ENCODE measurements at places on chromosomes 1 and 21.

DNA sequence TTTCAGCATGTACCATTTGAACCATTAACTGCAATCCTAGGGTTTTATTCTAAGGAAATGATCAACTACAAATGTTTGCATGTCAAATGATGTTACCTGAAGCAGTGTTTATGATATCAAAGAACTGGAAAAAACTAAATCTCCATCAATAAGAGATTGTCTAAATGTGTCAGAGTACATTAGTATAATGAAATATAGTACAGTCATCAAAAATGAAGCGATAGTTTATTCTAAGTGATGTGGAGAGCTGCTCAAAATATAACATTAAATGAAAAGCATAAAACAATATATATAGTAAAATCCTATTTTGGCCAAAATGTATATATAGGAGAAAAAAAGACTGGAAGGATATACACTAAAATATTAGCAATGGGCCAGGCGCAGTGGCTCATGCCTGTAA is 24.0 kb downstream of the AKNAD1 start:
- no peak for DNase-seq

GRCh38 chr1:10940451-10940804 is 72.0 kb upstream of the TARDBP start:
- no peak for DNase-seq

DNA sequence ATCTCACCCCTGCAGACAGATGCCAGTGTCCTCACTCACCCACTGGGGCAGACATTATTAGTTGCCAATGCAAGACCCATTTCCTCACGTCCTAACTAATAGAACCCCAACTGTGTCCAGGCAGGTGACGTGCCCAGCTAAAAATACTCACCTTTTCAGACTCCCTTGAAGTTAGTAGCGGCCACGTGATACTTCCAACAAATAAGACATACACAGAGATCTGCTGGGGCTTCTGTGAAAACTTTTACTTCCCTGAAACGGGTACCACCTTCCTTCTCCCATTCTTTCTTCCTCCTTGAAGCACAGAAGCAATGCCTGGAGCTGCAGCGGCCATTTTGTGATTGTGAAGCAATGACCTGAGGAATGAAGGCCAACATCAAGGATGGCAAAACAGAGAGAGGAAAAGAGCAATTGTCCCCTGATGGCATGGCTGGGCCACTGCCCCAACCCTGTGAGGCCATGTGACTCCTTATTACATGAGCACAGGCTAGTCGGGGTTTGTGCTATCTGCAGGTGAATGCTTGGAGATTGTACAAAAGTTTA is 74.4 kb upstream of the TMPRSS2 start:
- DNase-seq: no peak

DNA sequence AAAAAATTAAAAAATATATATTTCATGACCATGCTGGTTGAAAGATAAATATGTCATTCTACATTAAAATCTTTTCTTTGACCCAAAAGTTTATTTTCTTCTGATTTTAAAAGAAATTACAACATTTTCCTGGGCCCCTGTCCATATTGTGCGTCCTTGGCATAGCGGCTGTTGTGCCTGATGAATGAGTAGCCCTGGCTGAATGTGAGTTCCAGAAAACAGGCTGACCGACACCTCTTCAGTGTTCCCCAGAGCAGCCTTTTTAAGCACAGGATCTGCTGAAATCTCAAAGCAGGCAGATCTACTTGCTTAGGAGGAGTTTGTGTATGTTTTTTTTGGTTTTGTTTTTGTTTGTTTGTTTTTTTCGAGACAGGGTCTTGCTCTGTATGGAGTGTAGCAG is 19.7 kb downstream of the KIAA1614 start:
- DNase-seq: no peak

DNA sequence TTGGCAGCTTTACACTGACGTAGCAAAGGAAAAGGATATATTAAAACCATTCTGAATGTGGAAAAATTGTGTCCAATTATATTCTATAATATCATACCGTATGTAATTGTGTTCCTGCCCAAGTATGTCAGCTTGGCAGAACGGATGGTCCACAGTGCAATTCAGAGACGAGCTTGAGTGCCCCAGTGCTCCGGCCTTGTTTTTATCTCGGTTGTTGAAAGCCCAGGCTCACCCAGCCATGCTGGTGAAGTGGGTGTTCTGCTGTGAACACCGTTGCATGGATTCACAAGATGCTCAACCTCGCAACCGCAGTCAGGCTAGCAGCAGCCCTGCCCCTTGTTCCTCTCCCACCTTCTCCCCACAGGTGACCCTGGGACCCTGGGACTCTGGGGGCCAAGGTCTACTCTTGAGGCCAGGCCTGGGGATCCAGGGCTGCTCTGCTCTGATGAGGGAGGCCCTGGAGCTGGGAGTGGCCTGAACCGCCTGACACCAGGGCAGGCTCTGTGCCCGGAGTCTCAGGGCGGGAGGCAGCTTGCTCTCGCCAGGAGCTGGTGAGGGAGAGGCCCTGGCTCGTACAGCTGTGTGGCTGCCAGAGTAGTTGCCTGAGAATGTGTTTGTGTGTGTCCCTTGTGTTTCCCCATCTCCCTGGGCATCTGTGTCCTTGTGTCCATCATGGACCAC is 11.2 kb downstream of the PTPRF start:
- DNase-seq: no peak

DNA sequence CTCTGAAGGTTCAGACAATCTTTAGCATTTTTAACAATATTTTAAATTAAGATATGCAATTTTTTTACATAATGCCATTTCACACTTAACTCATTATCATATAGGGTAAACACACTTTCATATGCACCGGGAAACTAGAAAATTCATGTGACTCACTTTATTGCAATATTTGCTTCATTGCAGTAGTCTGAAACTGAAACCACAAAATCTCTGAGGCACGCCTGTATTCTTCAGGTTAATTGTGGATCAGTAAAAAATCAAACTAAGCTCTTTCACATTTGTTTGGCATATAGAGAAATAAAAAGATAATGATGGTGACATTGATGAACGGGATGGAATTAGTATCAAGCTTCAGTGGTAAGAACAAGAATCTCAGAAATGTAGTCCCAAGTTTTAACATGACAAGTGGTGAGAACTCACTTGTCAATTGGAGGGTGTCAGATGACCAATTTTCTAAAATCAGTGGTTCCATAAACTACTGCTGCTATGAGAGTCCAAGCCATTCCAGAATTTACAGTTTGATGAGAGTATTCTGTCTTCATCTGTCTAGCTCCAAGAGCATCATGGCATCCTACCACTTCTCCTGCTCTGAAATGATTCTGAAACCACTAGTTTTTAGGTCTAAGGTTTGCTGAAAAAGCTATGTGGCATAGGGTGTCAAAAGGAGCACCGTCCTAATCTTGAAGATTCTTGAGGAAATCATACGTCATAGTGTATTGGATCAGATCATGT is 281.0 kb downstream of the PTPRC start:
- DNase-seq: no peak

- no peak for DNase-seq
Observed at GRCh38 chr1:4267381-4268261, 367.5 kb upstream of the C1orf174 start.

DNA sequence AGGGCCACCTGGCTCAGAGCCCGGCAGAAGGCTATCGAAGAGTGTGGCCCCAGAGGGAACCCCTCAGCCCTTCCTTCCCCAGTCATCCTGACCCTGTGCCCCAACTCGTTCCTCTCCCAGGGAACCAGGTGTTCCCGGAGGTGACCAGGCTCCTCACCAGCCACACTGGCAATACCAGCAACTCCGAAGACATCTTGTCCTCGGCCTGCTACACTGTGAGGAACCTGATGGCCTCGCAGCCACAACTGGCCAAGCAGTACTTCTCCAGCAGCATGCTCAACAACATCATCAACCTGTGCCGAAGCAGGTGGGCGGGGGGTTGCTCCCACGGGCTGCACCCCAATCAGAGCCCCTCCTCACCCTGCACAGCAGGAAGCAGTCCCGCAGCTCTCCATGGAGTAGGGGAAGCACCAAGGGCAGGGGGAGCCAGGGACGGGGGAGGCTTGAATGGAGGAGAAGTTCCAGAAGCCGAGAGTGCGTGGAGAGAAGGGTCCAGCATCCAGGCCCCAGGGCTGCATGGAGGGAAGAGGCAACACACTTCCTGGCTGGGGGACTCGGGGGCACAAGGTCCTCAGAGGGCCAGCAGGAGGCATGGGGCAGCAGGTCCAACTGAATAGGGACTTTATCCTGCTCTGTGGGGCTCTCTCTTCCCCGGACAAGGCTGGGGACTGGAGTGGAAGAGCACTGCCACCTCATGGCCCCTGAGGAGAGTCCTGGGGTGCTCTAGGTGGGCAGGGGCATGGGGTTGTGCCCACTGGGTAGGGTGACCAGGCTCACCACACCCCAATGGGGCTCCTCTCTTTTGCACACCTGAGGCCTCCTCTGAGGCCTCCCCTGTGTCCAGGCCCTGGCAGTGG is 41.7 kb downstream of the PKP1 start:
- no peak for DNase-seq

- DNase-seq: no peak
Observed at GRCh38 chr1:185935360-185935759, 201.2 kb downstream of the HMCN1 start.

DNA sequence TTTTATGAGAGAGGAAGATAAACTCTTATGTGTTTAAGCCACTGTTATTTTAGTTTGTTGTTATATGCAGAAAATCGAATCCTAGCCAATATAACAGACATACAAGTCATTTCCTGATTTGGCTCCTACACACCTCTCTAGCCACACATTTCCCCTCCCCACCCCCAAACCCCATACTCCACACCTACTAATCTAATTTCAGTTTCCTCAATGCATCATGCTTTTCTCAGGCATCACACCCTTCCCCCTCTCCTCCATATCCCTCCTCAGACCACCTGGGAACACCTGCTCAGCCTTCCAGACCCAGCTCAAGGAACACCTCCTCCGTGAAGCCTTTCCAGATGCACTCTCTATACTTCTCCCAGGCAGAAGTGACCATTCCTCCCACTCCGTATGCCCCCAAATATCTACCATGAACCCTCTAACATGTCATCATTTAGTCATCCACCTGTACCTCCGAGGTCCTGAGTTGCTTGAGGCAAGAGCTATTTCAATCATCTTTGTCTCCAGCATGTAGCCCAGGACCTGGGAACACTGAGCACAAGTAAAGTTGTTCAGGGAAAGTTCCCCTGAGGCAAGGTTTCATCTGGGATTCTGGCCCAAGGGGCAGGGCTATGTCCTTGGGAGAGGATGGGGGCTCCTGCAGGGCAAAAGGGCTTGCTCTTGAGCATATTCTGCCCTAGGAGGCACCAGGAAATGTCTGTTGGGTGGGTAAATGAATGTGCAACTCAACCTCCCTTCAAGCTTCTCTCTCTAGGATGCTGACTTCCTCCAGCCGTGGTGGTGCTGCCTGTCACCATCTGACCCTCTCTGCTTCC is 126.8 kb downstream of the HIVEP3 start:
- no peak for DNase-seq

- no peak for DNase-seq
Observed at GRCh38 chr1:51336004-51336403, 5.6 kb upstream of the TTC39A start.

GRCh38 chr1:199756066-199756465 is 271.4 kb upstream of the NR5A2 start:
- no peak for DNase-seq

- DNase-seq: peak; percentile 68
Observed at GRCh38 chr1:178498896-178499675, 2.3 kb upstream of the CLEC20A start.

- DNase-seq: no peak
Observed at GRCh38 chr1:162351246-162351842, 25.3 kb downstream of the SPATA46 start.

- peak; percentile 95 for DNase-seq
Observed at GRCh38 chr1:23916209-23917131, 3.3 kb upstream of the CNR2 start.

GRCh38 chr1:17190010-17190995 is 14.6 kb upstream of the PADI1 start:
- peak; percentile 95 for DNase-seq

- DNase-seq: peak; percentile 95
Observed at GRCh38 chr1:200890818-200891773, 3.6 kb upstream of the INAVA start.

- DNase-seq: no peak
Observed at GRCh38 chr1:117179471-117179870, 31.3 kb downstream of the VTCN1 start.

GRCh38 chr1:214500340-214501055 is 50.9 kb downstream of the PTPN14 start:
- peak; percentile 75 for DNase-seq

DNA sequence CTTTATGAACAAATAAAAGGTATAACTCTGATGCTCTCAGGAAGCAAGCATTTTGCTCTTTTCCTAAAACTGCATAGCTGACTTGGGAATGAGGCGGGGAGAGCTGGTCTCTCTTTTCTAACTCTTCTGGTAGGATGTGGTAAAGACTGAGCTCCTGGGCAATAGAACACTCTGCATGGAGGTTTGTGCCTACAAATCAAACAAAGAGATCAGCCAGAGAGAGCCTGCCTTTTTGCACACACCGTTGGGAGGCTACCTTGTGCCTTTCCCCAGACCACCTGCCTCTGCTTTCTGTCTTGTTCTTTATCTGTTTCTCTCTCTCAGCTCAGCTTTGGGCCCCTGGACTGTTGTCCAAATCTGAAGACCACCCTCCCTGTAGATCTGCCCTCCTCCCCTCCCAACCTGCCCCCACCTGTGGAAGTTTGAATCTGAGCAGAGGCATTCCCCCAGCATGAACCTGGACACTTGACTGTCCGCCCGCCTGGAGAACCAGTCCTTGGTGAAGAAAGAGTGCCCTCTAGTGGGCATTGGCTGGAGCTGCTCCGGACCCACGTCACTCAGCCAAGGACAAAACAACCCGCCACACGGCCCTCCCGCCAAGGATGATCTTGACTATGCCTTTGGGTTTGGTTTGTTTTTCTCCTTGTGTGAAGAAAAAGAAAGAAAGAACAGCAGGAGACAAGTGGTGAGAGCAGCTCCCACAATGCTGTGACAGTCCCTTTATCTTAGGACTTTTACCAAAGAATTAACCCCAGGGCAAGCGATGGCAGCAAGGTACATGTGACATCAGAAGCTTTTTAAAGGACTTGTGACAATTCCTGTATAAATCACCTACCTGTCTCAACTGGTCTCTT is 228.2 kb downstream of the PBX1 start:
- DNase-seq: peak; percentile 94

DNA sequence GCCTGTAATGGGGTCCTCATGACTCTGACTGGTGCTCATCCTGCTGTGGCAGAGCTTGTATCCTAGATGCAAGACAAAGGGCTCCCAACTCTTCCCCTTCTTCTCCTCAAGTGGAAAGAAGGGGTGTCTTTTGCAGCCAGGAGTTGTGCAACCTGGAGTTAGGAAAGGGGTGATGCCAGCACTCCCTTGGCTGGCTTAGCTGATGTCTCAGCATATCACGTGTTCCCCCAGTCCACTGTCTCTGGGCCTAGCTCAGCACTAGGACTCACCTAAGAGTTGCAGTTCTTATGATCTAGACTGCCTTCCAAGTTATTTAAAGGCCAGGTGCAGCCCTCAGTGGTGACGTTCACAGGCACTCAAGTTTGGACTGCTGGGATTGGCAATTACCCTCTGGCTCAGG is 146.2 kb upstream of the GORAB start:
- no peak for DNase-seq
